ENCODE measurements at places on chromosomes 4 and X. TPM values are rescaled to one million over a fixed set of nuclear protein-coding genes. Genes with fewer than 3 reads are reported as not detected.

Gene MAOB
- 0.29 TPM for total RNA-seq

Gene NWD2
- not detected for total RNA-seq

Gene MID2
- total RNA-seq, result 8.2 TPM

Gene SNCA
- total RNA-seq, result 0.07 TPM

Gene WNK3
- 0.11 TPM for total RNA-seq

Gene HDX
- 2.2 TPM for total RNA-seq

Gene DTHD1
- total RNA-seq, result not detected

Gene RGN
- not detected for total RNA-seq

Gene FBXW7
- 5.8 TPM for total RNA-seq

Gene MAGEA12
- 0.29 TPM for total RNA-seq

Gene HAUS3
- total RNA-seq, result 6.4 TPM

All from A549 treated with AZD2906 at 1 μM for 4 hours (cell line).